ENCODE measurements at places on chromosomes 6 and 20.

- DNase-seq = no peak
These were observed 259.9 kb downstream of the PRKN start for GRCh38 chr6:162467679-162468078.

GRCh38 chr6:80547827-80548226 lies 441.4 kb downstream of the BCKDHB start:
- no peak for DNase-seq

DNA sequence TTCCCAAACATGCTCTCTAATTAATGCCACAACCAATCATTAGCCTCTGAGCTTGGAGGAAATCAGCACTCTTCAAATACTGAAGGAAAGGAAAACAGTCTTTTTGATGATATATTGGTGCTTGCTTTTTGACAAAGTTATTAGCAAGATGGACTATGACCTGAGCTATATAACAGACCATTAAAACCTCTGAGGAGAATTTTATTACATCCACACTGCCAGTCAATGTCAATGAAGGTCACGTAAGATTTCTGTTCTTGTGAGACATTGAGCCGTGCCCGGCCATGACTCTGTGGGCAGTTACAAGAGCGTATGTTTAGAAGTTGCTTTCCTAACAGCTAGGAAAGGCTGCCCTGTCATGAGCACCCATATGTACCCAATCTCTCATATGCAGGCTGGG lies 659.0 kb downstream of the UTRN start:
- no peak for DNase-seq

GRCh38 chr6:4346659-4347333 lies 211.4 kb upstream of the ECI2 start:
- no peak for DNase-seq

GRCh38 chr6:16278048-16278724 lies 39.8 kb downstream of the GMPR start:
- no peak for DNase-seq

- no peak for DNase-seq
These were observed 183.5 kb downstream of the GMDS start for GRCh38 chr6:2061880-2062279.

GRCh38 chr6:116180375-116180774 lies 54.4 kb upstream of the COL10A1 start:
- DNase-seq = no peak

GRCh38 chr6:125537090-125537489 lies 212.3 kb upstream of the HEY2 start:
- no peak for DNase-seq

GRCh38 chr20:59182401-59183044 lies 18.9 kb downstream of the ZNF831 start:
- DNase-seq = no peak

GRCh38 chr6:20571261-20571660 lies 37.0 kb downstream of the CDKAL1 start:
- no peak for DNase-seq

DNA sequence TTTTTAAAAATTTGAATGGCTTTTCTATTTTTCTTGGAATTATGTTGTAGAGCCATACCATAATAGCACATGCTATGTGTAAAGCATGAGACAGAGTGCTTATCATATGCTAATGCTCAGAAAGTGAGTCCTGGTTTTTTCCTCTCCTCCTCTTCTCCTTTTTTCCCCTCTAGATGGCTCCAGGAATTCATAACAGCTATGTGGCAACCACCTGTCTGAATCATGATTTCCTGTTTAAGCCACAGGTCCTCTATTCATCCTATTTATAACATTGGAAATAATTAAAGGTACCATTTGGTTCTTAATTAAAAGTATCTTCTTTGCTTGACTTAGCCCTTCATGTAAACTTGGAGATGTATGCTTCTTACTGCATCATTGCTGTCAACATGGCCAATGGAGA lies 260.0 kb upstream of the MAP3K7 start:
- no peak for DNase-seq

DNA sequence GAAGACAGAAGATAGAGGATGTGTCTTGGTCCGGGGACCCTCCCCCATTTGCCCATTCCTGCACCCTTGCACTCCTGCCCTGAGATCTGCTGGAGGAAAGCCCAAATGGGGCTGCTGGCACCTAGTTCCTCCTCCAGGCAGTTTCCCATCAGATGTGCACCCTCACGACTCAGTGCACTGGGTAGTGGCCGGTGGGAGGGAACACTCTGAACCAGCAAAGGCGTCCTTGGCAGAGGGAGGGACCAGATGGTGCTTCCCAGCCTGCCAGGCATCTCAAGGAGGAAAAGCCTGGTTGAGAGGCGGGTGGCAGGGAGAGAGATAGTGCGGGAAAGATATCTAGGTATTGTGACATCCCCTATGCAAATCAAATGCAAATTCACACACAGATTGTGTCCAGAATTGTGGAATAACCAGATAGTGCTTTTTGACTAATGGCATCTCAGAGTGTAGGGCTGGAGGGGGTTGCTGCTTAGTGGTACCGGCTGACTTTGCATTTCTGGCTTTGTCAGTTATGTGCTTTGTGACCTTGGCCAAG lies 19.5 kb downstream of the TMEM151B start:
- no peak for DNase-seq

- DNase-seq = no peak
These were observed 42.1 kb downstream of the SLC35A1 start for GRCh38 chr6:87514831-87515230.

GRCh38 chr20:45368221-45368980 lies 5.4 kb downstream of the SYS1 start:
- DNase-seq = no peak

GRCh38 chr6:136030131-136030530 lies 178.6 kb downstream of the PDE7B start:
- DNase-seq = no peak

DNA sequence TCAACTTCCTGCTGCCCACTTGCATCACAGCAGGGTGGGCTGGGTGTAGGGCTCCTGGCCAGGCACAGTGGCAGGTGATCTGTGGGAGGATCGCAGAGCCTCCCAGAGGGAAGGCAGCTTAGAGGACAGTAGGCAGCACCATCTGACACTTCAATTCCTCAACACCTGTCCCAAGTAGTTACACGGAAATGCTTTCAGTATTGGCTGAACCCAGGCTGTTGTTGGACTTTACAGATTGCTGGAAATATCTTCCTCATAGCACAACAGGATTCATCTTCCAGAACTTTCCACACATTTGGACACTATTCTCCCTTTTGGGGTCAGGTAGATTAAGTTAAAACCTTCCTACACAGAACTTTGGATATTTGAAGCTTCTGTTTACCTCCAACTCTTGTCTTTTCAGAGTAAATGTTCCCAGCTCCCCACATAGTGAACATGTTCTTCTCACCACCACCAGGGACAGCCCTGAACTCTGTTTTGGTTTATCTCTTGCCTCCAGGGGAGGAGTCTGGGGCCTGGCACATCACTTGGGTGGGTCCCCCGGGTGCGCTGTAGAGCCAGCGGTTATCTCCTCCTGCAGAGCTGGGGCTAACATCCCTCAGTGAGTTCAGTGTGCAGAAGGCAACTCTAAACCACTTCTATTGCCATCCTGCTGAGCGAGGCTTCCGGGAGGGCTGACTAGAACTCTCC lies 3.5 kb upstream of the SLC22A2 start:
- no peak for DNase-seq

GRCh38 chr6:33171016-33171879 lies 21.0 kb downstream of the COL11A2 start:
- DNase-seq = peak; percentile 57

DNA sequence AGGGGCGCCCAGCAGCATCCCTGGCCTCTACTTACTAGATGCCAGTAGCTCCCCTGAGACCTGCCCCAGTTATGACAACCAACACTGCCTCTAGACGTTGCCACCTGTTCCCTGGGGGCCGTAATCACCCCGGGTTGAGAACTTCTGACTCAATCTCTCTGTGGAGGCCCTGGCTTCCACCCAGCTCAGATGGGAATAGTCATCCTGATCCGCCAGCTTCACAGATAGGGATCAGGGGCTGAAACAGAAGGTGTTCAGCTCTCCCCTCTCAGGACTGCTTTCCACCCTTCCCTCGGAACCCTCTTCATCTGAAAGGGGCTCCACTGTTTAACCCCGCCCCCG lies 3.3 kb downstream of the CAPN11 start:
- no peak for DNase-seq

DNA sequence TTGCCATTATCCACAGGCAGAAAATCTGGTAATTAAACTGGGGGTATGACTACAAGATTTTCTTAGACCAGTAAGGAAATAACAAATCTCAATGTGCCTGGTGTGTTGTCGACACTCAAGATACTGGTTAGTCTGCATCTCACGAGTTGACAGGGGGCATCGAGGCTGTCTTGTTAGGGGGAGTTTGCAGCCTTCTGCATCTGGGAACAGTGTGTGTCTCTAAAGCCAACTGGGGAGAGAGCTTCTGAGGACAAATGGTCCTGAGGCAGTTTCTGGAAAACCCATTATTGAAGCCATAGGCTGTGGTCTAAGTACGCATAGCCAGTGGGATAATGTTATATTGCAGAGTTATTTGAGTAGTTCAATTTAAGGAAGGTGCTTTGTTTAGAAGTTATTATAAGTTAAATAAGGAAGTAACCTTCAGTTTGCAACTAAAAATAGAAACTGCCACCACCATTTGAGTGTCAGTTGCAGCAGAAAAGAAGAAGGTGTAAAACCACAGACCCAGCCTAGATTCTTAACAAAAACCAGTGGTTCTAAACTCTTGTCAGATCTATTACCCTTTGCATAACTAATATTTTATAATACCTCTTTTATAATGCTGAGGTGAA lies 15.4 kb upstream of the MAPK13 start:
- no peak for DNase-seq

DNA sequence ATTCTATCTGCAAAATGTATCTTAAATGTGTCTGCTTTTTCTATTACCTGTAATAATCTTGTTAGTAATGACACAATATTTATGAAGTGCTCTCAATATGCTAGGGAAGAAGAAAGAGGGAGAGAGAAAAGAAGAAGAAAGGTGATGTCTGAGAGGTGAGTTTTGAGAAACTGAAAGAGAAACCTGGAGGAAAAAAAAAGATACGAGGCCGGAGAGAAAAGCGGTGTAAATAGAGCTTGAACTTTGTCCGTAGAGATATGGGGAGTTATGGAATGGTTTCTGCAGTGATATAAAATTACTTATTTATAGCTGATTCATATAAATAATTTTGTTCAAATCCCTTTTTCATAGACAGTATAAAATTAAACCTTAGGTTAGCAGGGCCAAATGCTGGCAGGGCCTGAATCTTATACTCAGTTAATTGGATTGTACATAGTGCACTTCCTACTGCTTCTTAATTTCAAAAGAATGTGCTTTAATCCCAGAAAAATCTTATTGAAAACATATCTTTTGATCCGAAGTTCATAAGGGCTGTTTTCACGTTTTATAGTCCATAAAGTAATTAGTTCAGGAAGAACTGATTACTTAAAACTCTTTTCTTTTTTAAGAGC lies 43.0 kb downstream of the MYB start:
- DNase-seq = no peak

GRCh38 chr6:2966347-2966746 lies 5.0 kb downstream of the SERPINB6 start:
- no peak for DNase-seq

- no peak for DNase-seq
These were observed 18.3 kb upstream of the MBOAT1 start for GRCh38 chr6:20230401-20231119.

DNA sequence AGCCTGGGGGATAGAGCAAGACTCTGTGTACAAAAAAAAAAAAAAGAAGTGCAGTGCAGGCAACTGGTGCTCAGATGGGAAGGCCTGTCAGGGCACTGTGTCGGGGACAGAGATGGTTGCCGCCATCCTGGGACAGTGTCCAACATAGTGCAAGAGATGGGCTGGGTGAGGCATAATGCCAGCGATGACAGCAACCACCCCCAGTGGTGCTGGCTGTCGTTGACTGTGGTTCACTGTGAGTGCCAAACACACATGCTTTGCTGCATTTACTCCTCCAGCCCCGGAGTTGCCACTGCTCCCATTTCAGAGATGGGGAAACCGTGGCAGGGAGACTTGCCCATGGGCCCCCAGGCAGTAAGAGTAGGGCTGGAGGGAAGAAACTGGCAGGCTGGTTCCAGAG lies 5.2 kb upstream of the C20orf203 start:
- no peak for DNase-seq

Data from Right ventricle myocardium inferior (tissue), 1 donor.